ENCODE measurements at places on chromosomes 12 and 14. TPM values are rescaled to one million over a fixed set of nuclear protein-coding genes. Genes with fewer than 3 reads are reported as not detected.
A peak's percentile ranks its signal among the peaks of the same experiment; 100 is the strongest.

- no peak for DNase-seq
Observed at GRCh38 chr12:112496496-112496895, 77.7 kb downstream of the PTPN11 start.

- DNase-seq = no peak
Observed at GRCh38 chr14:33792009-33792719, 158.7 kb downstream of the EGLN3 start.

The TAS2R14 gene
- 3.2 TPM for total RNA-seq

DNA sequence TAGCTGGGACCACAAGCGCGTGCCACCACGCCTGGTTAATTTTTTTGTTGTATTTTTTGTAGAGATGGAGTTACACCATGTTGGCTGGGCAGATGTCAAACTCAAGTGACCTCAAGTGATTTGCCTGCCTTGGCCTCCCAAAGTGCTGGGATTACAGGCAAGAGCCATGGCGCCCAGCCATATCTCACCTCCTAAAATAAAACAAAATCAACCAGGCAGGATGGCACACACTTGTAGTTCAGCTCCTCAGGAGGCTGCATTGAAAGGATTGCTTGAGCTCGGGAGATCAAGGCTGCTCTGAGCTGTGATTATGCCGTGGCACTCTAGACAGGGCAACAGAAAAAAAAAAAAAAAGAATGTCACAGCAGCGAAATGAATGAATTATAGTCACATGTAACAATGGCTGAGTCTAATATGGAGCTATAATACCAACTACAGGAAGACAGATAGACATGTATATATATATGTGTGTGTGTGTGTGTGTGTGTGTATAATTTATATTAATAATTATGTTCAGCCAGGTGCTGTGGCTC, 19.3 kb upstream of the TMEM120B start:
- no peak for DNase-seq

- DNase-seq = no peak
Observed at GRCh38 chr14:30349520-30349919, 209.4 kb upstream of the G2E3 start.

DNA sequence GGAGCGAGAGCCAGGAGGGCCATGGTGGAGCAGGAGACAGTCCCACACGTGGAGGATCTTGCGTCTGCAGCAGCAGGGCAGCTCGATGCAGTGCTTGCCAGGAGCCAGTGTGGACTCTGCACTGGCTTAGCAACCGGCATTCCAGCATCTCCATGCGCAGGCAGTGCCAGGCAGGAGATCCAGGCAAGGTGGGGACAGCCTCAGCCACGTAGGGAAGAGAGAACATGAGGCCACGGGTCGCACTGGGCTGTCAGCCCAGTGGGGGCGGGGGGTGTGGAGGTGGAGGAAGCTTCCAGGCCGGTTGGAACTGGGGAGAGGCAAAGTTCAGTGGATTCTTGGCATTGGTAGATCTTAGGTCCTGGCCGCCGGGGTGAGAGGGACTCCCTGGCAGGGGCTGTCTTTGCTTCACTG, 121.0 kb upstream of the EVL start:
- no peak for DNase-seq

- no peak for DNase-seq
Observed at GRCh38 chr12:114608509-114608908, 75.5 kb downstream of the TBX3 start.

- peak; percentile 66 for DNase-seq
Observed at GRCh38 chr14:28754209-28754985, 12.2 kb upstream of the FOXG1 start.
